ENCODE measurements at places on chromosomes 7 and 10.

DNA sequence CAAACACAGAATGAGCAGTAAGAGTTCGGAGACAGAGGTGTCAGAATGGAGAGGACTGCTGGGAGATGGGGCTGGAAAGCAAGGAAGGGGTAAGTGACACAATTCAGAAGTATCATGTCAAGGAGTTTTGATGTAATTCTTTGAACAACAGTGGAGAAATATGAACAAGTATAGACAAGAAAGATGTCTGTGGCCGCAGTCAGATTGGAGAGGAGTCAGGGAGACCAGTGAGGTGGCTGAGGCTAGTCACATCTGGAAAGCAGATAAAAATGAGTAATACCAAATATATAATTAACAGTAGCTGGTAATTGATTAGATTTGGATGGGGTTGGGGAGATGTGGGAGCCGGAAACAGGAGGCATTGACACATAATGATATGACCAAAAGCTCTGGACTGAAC lies 540.9 kb downstream of the SUGCT start:
- no peak for DNase-seq

DNA sequence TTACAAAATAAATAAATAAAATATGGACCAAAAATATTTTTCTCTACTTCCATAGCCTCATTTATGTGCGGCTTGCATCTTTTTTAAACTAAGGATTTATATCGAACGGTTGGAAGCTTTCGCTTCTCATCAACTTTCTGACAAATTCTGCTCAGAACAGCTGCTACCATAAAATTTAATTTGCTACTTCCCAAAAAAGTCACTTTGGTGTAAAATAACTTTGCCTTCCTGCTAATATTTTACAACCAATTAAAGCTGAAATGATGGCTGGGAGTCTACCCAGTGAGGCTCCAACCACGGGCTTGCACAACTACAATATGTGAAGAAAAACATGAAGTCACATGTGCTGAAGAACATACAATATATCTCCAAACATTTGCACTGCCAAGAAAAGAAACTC lies 253.1 kb upstream of the NEBL start:
- DNase-seq, result no peak

DNA sequence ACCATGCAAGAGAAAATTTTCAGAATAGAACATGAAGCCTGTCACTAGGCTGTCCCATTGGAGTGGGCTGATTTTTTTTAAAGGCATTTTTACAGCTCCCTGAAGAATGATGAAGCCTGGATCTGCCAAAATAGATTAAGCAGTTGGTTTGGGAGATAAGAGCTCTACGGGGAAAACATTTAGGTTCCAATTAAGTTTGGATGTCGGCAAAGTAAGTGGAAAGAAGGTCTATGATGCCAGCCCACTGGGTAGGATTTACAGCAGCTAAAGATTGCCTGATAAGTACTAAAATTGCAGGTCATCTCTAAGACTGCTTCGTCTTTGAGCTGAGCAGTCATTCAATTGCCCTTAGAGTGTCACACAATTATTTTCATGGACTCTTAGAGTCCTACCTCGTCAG lies 939.2 kb upstream of the CELF2 start:
- DNase-seq, result no peak

DNA sequence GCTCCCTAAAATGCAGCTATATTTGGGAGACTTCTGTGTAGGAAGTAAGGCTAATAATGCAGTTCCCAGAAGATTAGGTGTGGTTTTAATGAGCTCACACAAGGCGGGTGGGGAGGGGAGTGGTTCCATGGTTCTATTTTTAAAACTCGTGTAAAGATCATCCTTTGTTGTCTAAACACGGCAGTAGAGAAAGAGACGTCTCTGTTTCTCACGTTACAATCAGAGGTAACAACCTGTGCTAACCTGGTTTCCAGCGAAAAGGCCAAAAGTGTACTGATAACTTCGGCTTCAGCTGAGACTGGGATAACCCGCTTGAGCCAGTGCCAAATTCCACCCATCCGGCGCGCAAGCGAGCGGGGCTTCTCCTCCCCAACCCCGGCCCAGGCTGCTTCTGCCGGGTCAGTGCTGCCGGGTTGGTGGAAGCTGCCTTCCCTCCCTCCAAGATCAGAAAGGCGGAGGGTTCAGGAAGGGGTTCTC lies 2.5 kb upstream of the MAP3K8 start:
- peak; percentile 10 for DNase-seq

DNA sequence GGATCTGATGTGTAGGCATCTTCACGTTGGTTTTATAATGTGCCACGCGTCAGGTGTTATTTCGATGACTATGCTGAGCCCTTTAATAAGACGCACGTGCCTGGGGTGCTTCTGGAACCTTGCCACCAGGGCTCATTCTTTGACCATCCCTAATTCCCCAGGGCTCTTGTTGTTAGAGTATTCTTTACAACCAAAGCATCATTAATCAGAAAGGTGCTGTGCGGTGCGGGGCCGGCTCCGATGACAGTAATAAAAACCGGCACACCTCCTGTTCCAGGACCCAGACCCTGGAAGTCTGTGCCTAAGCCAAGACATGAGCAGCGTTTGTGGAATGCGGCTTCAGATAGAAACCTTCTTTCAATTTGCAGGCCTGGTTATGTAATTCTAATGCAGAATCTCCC lies 58.4 kb downstream of the MGMT start:
- DNase-seq, result no peak

GRCh38 chr7:80656029-80656428 lies 17.6 kb downstream of the CD36 start:
- DNase-seq, result no peak

GRCh38 chr10:10120671-10121070 lies 897.0 kb upstream of the CELF2 start:
- no peak for DNase-seq

GRCh38 chr7:110604885-110605284 lies 486.0 kb upstream of the LRRN3 start:
- no peak for DNase-seq

DNA sequence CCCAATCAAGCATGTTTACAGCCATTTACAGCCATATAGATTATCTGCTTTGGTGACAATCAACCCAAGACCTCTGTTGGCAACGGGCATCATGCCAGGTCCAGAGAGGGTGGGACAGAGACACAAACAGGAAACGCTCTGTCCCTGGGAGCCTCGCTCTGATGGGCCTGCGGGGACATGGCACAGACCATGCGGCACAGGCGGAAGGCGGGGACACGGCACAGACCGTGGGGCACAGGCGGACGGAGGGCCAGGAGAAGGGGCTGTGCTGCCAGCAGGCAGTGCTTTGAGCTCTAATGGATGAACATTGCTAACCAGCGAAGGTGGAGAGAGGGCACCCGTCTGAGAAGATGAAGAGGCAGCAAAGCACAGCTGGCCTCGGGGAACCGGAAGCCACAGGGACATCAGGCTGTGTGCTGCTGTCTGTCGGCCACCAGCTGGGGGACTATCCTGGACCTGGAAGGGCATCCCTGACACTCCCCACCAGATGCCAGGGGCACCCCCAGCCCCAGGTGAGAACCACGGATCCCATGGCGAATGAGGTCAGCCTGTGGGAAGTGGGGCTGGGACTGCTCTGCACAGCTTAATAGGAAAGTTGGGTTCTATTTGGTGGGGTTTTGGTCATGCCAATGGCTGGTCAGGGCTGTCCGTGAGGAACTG lies 61.0 kb downstream of the DIP2C start:
- DNase-seq, result peak; percentile 51

DNA sequence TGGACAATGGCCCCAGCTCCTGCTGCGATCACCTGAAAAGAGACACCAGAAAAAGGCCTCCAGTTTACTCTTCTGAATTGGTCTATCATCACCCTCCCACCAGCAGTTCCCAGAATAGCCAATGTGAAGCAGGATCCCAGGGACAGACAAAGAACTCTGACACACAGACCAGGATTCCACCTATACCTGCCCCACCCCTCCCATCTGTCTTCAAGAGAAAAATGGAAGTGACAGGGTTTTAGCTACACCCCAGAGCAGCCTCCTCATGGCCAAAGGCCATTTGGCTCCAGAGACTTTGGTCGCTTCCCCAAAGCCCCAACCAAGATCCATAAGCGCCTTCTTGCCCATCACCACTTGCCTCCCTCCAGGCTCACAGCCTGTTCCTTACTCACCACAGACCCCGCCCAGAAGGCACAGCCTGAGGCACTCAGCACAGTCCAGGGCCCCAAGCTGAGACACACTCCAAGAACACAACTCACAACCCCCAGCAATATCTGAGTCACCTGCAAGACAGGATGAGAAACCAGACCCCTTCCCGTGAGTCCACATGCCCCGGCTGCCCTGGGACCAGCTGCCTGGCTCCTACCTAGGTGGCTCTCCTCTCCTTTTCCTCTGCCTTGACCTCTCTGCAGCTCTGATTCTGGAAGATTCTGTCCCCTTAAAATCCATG lies 6.5 kb downstream of the TMEM176B start:
- DNase-seq, result no peak

DNA sequence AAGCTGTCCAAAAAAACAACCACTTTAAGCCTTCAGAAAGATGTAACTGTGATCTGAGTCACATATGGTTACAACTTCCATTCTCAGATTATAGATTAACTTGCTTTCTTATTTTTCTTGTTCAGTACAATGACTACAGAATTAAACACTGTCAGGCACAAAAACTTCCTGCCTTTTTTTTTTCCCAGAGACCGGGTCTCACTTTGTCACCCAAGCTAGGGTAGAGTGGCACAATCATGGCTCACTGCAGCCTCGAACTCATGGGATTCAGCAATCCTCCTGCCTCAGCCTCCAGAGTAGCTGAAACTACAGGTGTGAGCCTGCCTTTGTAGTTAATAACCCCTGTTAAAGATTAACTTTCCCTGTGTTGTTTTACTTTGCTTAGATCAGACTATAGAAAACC lies 163.2 kb downstream of the AVL9 start:
- DNase-seq, result no peak

Data from NCI-H748 treated with DMSO at 0.1 percent for 48 hours (cell line).